ENCODE measurements at places on chromosomes 5 and 9.

GRCh38 chr9:75892216-75892911 lies 1.9 kb downstream of the PCSK5 start:
- no peak for DNase-seq

- no peak for DNase-seq
These were observed 84.6 kb upstream of the DNAH5 start for GRCh38 chr5:14028938-14029584.

DNA sequence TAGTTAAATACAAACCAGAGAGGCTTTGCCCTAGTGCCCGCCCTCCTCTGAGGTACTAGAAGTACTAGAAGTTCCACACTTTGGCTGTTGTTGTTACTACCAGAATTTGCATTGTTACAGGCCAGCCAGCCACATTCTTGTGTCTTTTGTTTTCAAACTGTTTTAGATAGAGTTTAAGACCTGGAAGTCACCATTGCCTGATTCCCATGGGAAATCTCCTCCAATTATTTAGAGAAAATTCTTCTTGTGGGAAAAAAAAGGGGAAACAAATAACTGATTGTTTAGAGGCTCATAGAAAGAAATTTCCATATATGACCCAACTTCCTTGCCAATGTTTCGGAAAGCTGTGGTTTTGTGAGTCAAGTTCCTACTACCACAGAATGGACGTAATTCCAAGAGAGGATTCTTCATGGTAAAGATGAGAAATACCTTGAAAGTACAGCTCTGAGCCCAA lies 252.2 kb downstream of the GOLPH3 start:
- no peak for DNase-seq

GRCh38 chr5:40332970-40333369 lies 346.7 kb upstream of the PTGER4 start:
- DNase-seq = no peak

DNA sequence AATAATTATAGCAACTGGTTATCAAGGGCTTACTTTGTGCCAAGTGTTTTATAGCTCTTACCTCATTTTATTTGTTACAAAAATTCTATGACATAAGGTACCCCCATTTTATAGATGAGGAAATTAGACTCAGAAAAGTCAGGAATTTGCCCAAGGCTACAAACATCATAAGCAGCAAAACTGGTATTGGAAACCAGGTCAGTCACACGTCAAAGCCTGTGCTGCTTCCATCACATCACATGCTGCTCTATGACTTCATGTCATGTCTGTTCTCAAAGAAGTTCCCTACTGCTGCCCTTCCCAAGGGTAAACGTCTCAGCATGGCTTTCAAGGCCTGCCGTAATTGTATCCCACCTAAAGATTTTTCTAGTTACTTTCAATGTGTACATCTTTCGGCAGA lies 6.9 kb upstream of the KIF2A start:
- no peak for DNase-seq

DNA sequence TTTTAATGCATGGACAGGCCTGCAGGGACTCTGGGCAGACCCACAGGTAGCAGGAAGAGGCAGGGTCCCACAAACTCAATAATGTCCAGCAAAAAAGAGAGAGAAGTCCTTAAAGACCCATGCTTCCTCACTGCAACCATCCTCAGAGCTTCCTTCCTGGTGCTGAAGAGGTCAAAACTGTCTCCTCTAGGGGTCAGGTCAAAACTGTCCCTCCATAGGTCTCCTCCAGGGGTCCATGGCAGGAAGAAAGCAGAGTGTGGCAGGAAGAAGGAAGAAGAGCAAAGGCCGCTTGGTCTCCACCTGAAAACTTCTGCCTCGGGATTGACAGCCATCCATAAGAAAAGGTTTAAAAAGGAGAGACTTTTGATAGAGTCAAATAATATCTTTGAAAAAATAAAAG lies 261.9 kb upstream of the TRIM32 start:
- DNase-seq = no peak

DNA sequence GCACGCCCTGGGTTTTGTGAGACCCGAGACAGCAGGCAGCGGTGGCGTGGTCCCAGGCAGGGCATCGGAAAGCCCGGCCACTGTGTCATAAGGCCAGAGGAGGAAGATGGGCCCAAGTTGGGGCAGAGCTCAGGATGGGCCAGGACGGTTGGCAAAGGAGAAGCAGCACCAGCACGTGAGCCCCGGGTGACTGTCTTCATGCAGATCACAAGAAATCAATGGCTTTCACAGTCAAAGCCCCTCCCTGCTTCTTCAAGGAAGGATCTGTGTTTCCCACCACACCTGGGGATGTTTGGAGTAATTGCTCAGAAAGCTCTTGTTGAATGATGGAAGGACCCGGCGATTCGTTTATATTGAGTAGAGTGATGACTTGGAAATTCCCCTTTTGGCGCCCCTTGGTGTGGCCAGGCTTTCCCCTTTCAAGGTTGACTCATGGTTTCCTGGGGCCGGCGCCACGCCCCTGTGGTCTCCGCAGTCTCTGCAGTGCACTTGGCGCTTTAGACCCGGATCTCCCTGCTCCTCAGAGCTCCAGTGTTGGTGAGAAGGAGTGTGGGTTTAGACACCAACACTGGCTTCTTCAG lies 52.1 kb downstream of the IL31RA start:
- no peak for DNase-seq

GRCh38 chr9:135989722-135990467 lies 28.7 kb upstream of the UBAC1 start:
- no peak for DNase-seq

- no peak for DNase-seq
These were observed 79.1 kb downstream of the AOPEP start for GRCh38 chr9:94805585-94805984.

DNA sequence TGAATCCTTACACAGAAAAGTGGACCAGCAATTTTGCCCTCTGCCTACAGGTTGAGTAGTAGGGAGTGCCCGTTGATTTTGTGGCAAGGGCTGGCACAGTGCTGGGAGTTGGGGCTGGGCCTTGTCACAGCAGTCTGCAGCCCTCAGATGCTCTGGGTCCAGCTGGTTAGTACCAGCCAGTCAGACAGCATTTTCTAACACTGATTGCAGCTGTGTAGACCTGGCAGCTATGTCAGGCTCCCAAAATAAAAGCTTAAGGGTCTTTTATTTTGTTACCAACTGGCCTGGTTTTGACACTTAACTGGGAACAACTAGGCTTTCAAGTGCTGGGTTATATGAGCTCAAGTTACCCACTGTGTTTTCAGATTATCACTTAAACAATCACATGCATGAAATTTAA lies 57.7 kb downstream of the MAT2B start:
- no peak for DNase-seq

DNA sequence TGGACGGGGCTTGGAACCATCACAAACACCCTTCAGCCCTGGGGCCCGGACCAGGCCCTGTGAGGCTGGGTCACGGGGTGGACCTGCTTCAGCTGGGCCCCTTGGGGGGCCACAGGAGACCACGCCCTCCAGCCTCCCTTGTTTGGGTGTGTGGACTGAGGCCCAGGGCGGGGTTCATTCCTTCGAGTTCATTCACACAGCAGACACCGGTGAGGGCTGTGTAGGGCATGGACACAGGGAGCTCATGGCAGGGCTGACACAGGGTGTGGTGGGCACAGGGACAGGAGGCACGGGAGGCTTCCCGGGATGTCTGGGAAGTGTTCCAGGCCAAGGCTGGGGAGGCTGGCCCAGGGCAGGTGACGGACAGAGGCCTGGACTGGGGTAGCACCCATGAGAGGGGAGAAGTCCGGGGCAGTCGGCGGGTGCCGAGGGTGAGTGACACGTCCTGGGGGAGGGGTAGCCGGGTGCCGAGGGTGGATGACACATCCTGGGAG lies 8.9 kb downstream of the DNLZ start:
- DNase-seq = no peak

DNA sequence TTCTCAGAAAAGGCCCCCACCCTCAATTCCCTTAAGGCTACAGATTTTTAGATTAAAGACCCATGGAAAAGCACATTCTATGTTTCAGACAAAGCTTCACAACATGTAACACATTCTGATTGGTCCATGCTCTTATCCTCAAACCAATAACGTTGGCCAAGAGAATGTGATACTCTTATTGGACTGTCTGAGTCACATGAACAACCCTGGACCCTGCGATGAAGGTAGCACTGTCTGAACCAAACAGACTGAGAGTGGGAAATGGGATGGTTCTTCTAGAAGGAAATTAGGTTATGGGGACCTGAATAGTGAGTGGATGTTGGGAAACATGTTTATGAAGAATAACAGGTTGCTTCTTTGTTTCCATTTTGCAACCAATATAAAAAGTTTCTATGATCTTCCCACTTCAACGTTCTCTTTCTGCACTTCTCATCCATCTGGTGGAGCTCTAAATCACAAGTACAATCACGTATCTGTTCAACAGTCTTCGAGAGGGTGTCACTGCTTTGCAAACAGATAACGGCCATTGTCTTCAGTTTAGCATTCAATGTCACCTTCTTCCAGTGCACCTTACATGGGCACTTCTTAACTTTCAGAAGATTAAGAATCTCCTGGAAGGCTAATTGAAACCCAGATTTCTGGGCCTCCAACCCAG lies 81.6 kb downstream of the PTCH1 start:
- no peak for DNase-seq

GRCh38 chr5:117249086-117249815 lies 674.6 kb upstream of the SEMA6A start:
- DNase-seq = no peak

- DNase-seq = no peak
These were observed 33.0 kb downstream of the FAM240B start for GRCh38 chr9:38686933-38687332.

- peak; percentile 56 for DNase-seq
These were observed 10.6 kb upstream of the CXXC5 start for GRCh38 chr5:139637438-139638089.
